ENCODE measurements at places on chromosomes 1 and 21.

DNA sequence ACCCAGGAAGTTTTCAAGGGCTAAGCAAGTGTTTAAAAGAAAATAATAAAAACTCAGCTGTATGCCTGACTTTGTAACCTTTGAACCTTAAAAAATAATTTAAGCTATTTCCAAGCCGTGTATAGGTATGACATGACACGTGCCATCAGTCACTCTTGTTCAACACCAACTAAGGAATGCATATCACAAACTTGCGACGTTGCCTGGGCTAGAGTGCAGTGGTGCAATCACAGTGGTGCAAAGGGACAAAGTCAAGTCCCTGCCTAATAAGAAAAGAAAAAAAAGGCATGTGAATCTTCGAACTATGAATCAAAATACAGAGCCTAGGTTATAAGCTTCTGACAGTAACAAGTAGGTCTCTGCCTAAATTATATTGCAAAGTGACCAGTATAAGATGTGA lies 79.2 kb downstream of the SMYD2 start:
- DNase-seq = no peak

DNA sequence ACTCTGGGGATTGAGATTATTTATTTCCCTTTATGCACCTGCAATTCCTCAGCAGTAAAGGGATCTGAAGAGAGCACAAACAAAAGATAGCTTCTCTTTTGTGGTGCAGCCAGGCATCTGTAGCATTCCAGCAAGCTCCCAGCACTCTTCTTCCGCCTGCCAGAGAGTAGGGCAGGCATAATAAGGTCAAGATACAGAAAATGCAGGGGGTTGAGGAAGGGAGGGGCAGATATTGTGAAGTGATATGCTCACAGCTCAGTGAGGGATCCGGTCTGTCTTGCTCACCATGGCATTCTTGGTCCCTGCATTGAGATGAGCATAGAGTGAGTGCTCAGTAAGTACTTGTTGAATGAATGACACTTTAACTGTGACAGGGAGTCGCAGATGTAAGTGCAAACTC lies 23.9 kb downstream of the FASLG start:
- no peak for DNase-seq

DNA sequence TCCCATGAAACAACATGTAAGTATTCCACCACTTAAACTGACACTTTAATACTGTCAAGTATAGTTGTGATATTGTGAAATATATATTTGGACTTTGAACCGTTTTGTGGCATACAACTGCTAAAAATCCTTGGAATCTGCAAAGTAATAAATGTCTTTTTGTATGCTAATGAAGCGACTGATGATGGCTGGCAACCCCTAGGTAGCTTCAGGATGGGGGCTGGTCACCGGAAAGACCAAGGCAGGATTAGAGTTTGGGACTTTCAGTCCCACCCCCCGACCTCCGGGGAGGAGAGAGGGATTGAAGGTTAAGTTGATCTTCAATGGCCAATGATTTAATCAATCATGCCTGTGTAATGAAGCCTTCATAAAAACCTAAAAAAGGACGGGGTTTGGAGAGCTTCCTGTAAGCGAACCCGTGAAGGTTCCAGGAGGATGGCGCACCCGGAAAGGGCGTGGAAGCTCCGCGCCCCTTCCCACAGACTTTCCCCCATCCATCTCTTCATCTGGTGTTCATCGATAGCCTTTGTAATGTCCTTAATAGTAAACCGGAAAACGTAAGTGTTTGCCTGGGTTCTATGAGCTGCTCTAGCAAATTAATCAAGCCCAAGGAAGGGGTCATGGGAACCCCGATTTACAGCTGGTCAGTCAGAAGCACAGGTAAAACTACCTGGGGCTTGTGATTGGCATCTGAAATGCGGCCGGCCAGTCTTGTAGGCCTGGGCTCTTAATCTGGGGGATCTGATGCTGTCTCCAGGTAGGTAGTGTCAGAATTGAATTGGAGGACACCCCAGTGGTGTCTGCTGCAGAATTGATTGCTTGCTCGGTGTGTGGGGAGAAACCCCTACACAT lies 1.8 kb upstream of the ZNF281 start:
- no peak for DNase-seq

- no peak for DNase-seq
Observed at GRCh38 chr1:163036671-163037070, 32.5 kb upstream of the RGS4 start.

- DNase-seq = no peak
Observed at GRCh38 chr1:196295766-196296165, 312.5 kb downstream of the KCNT2 start.

DNA sequence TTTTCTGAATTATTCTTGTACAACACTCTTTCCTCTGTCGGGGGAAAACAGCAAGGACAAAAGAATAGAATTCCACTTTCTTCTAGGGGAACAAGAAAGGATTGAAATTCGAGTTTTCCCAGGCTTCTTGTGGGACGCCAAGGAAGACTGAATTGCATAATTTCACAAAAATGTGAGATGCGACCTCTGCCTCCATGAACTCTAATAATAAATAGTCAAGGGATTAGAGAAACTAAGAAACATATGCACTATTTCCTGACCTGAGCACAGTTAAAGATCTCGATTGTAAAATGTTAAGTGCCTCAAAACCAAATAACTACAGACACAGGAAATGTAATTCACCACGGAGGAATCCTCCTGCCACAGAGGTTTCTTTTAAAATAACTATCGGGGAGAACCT lies 117.3 kb upstream of the MARK1 start:
- no peak for DNase-seq

DNA sequence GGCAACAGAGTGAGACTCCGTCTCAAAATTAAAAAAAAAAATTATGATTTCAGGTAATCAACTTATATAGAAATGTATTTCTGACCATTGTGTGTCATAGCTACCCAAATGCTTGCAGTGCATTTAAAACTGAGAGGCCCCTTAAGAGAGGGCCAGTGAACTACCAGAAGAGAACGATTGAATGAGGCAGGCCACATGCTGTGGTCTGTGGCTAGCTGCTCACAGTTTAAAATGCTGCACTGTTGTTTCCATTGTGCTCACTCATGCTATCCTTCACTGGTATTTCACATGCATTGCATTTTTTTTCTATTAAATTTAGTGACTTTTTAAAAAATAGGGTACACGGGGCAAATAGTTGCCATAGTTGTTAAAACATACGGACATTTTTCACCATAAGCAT lies 26.0 kb downstream of the CHML start:
- DNase-seq = no peak

GRCh38 chr1:224170343-224170742 lies 12.7 kb upstream of the DEGS1 start:
- DNase-seq = no peak

DNA sequence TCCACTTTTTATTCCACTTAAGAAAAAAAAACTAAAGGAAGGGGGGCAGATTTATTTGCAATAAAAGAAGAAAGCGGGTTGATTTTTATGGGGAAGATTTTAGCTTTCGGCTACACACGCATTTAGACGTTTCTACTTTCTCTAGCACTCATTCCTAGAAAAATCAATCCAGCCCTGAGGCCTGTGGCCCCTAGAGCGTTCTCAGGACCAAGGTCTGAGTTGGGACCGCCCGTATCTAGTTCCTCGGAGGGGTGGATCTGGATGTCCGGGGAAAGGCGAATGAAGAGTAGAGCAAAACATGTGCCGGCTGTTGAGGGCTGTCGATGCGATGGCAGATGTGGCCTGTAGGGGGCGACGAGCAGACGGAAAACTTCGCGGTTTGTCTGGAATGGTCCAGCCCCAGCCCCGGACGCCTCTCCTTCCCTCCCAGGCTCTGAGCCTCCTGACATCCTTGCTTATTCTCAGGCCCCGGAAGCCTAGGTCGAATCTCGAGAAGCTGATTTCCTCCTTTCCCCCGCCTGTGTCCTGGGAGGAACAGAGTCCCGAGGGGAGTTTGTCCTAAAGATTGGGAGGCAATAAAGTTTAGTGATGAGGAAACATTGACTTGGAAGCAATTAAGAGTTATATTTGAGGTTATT lies 5.2 kb downstream of the FOXD3 start:
- DNase-seq = peak; percentile 17

DNA sequence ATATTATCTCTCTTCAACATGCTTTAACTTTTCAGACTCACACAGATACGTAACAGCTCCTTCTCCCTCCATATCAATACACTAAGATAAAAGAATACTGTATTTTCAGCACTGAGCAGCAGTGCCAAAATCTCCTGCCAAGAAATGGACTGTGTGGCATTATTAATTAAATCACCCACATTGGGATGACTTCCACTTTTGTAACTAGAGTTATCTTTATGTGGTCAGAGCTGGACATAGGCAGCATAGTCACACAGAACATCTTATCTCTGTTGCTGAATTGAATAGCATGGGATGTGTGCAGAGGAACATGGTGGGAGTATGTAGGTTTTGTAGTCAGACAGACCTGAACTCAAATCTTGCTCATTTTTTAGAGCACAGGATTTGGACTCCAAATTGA lies 41.4 kb upstream of the CACYBP start:
- no peak for DNase-seq

GRCh38 chr1:1599935-1600860 lies at the start of gene FNDC10:
Gene FNDC10 (minus strand): TSS chr1:1600135. CDS start chr1:1600015, 120 bp downstream.
- no peak for DNase-seq

DNA sequence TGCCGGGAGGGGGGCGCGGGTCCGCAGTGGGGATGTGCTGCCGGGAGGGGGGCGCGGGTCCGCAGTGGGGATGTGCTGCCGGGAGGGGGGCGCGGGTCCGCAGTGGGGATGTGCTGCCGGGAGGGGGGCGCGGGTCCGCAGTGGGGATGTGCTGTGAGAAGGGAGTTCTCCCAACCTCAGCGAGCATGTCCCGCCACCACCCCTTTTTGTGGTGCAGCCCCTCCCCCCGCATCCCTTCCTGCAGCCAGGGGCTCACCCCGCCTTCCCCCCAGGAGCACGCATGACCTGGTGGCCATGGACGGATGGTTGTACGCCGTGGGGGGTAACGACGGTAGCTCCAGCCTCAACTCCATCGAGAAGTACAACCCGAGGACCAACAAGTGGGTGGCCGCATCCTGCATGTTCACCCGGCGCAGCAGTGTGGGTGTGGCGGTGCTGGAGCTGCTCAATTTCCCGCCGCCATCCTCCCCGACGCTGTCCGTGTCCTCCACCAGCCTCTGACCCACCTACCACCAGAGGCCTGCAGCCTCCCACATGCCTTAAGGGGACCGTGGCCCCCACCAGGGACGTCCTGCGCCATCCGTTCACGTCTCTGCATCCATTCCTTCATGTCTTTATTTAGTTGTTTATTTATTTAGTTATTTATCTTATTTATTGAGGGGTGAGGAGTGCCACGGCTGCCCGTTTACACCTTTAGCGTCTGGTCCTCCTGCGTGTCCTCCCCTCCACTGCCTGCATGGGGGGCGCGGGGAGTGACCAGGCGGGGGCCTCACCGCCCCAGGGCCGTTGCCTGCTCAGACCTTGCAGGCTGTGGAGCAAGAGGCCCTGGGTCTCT lies 1.4 kb upstream of the PLEKHN1 start:
- DNase-seq = no peak

GRCh38 chr1:203629507-203630082 lies 3.0 kb downstream of the ATP2B4 start:
- DNase-seq = no peak

GRCh38 chr21:44337449-44337848 lies 1.7 kb downstream of the CFAP410 start:
- DNase-seq = no peak

DNA sequence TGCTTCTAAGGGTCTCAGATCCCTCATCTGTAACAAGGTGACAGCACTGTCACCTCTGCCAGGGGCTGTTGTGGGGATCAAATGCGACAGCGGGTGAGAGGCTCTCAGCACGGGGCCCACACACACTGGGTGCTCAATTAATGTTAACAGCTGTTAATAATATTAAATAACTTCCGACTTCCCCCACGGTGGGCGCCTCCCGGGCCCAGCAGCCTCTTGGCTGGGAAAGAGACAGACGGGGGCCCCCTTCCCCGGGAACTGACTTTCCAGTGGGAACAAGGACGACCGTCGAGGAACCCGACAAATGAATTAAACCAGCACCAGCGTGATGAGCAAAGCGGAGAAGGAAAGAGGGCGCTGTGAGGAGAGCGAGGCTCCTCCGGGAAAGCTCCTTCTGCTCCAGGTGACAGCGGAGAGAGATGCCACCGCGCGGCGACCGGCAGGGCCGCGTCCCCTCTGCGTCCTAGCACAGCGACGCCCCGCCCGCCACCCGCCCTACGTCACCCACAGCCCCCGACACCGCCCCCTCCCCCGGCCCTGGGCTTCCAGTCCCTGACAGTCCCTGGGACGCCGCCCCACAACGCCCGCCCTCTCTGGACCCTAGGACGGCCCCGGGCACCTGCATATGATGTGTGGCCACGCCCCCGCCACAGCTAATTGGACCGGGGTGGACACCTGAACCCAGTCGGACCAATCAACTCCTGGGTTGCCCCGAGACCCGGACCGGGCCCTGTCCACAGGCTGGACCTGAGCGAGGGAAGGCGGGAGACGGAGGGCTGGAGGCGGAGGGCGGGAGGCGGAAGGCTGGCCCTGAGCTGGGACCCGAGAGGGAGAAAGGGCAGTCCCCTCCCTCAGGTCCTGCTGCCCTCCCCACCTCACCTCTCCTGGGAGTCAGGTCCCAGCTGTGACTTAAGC lies 38.2 kb downstream of the MATN1 start:
- peak; percentile 60 for DNase-seq

- no peak for DNase-seq
Observed at GRCh38 chr21:16851054-16851453, 661.8 kb upstream of the CXADR start.

DNA sequence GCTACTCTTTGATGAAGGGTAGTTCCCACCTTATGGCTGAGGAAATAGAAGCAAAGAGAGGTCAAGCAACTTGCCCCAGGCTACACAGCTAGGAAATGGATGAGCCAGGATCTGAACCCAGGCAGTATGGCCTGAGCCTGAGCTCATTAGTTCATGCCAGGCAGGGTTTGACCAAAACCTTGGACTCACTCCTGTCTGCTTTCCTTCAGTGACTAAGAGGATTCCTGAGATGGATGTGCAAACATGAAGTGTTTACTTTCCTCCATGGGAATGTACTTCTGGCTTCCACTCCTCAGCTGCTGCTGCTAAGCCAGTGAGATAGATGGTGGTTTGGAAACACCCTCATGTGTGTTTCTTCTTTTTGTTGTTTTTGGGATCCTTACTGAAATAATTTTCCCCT lies 35.1 kb upstream of the ERRFI1 start:
- DNase-seq = no peak

GRCh38 chr1:116415699-116416533 lies 42.9 kb downstream of the ATP1A1 start:
- DNase-seq = no peak

DNA sequence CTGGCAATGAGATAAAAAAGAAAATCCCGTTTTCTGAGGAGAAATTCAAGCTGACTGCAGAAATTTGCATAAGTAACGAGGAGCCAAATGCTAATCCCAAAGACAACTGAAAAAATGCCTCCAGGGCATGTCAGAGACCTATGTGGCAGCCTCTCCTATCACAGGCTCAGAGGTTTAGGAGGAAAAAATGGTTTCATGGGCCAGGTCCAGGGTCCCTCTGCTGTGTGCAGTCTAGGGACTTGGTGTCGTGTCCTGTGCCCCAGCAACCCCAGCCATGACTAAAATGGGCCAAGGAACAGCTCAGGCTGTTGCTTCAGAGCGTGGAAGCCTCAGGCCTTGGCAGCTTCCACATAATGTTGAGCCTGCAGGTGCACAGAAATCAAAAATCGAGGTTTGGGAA lies 456.5 kb downstream of the DPYD start:
- no peak for DNase-seq
